PC-3 (cell line): ENCODE measurements at places on chromosomes 12 and 14.

GRCh38 chr12:27705263-27705662 is 5.4 kb upstream of the MRPS35 start:
- H3K27me3 ChIP-seq: no peaks in the 10 kb centered on the region
- H3K27ac ChIP-seq: no peak overlapping the region
- no peaks in the 10 kb centered on the region for H3K36me3 ChIP-seq
- H3K4me1 ChIP-seq: no peaks in the 10 kb centered on the region
- no peak overlapping the region for H3K4me3 ChIP-seq

GRCh38 chr12:84375449-84376170 is 537.0 kb downstream of the SLC6A15 start:
- no peaks in the 10 kb centered on the region for H3K36me3 ChIP-seq
- H3K27me3 ChIP-seq: no peaks in the 10 kb centered on the region
- DNase-seq: peak; percentile 25
- H3K4me1 ChIP-seq: no peaks in the 10 kb centered on the region

- H3K4me3 ChIP-seq: no peak overlapping the region
- no peaks in the 10 kb centered on the region for H3K27me3 ChIP-seq
- H3K27ac ChIP-seq: no peak overlapping the region
Measured at GRCh38 chr12:124527861-124528561, 39.4 kb downstream of the NCOR2 start.

DNA sequence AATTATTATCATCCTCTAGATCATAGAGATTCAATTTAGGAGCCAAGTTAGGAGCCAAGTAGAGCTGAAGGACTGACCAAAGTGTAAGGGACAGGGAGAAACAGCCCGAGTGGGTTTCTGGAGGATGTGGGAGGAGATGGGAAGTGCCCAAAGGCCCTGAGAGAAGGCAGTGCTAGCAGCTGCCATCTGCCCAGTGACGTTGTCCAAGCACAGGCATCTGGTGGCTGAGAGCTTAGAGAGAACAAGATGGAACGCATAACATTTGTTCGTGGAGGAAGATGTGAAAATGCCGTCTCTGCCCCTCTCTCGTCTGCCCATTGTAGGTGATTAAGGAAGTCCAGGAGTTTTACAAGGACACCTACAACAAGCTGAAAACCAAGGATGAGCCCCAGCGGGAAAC is 34.7 kb downstream of the CD9 start:
- peak overlapping the region; percentile 55 for H3K27ac ChIP-seq
- H3K27me3 ChIP-seq: no peaks in the 10 kb centered on the region
- H3K4me3 ChIP-seq: no peak overlapping the region

- no peak overlapping the region for H3K4me3 ChIP-seq
- H3K36me3 ChIP-seq: no peaks in the 10 kb centered on the region
- H3K27ac ChIP-seq: no peak overlapping the region
- H3K27me3 ChIP-seq: no peaks in the 10 kb centered on the region
Measured at GRCh38 chr12:28443337-28443736, 253.1 kb downstream of the CCDC91 start.

DNA sequence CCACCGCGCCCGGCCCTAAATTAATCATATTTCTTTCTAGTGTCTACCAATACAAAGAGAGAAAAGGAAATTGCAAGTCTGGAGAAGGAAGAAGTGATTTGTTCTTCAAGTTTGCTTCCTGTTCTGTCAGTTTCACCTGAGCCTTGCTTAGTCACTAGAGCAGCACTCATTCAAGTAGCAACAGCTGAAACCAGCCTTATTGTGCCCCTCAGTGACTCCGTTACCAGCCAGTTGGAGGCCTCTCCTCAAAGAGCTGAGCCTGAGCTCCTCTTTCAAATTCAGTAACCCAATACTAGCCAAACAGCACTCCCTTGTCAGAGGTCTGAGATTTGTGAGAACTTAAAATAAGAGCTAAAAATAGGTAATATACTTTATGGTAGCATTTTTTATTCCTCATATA is 17.4 kb downstream of the PAWR start:
- H3K27me3 ChIP-seq: no peaks in the 10 kb centered on the region
- H3K27ac ChIP-seq: no peak overlapping the region
- H3K4me3 ChIP-seq: no peak overlapping the region
- DNase-seq: peak; percentile 28
- H3K36me3 ChIP-seq: peaks cover 5% of the 10 kb centered on the region; the same call in 1 of the 2 replicates

GRCh38 chr12:2393016-2393415 is 340.2 kb downstream of the CACNA1C start:
- no peak overlapping the region for H3K4me3 ChIP-seq
- no peaks in the 10 kb centered on the region for H3K4me1 ChIP-seq
- peaks cover 4% of the 10 kb centered on the region for H3K27me3 ChIP-seq
